MG63 (cell line): ENCODE measurements at places on chromosomes 12 and 14.

GRCh38 chr14:26088275-26088674 is 509.6 kb downstream of the NOVA1 start:
- no peak for DNase-seq

DNA sequence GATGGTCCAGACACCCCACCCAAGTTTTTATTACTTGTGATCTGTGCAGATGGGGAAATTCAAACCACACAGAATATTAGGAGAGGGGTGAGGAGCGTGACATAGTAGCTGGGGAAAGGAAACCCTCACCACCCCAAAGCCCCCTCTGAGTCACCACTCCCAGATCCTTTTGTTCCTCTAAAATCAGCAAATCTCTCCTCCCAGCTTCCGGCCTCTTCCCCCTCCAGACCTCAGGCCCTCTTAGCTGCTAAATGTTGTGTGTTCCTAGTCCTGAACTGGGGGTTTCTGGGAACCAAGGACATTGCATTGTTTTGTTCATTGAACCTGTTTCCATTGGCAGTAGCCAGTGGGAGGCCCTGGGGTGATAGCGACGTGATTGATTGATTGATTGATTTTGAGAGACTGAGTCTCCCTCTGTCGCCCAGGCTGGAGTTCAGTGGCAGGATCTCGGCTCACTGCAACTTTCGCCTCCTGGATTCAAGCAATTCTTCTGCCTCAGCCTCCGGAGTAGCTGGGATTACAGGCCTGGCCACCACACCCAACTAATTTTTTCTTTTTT is 5.9 kb upstream of the ORAI1 start:
- DNase-seq, result no peak

GRCh38 chr14:81120501-81120900 is 100.3 kb downstream of the GTF2A1 start:
- no peak for DNase-seq

DNA sequence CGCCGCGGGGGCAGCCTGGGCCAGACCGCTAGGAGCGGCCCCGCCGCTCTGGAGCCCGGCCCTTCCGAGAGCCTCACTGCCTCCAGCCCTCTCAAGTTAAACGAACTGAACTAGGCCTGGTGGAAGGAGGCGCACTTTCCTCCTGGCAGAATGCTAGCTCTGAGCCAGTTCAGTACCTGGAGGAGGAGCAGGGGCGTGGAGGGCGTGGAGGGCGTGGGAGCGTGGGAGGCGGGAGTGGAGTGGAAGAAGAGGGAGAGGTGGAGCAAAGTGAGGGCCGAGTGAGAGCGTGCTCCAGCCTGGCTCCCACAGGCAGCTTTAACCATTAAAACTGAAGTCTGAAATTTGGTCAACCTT is 5.3 kb downstream of the LTB4R start:
- no peak for DNase-seq

DNA sequence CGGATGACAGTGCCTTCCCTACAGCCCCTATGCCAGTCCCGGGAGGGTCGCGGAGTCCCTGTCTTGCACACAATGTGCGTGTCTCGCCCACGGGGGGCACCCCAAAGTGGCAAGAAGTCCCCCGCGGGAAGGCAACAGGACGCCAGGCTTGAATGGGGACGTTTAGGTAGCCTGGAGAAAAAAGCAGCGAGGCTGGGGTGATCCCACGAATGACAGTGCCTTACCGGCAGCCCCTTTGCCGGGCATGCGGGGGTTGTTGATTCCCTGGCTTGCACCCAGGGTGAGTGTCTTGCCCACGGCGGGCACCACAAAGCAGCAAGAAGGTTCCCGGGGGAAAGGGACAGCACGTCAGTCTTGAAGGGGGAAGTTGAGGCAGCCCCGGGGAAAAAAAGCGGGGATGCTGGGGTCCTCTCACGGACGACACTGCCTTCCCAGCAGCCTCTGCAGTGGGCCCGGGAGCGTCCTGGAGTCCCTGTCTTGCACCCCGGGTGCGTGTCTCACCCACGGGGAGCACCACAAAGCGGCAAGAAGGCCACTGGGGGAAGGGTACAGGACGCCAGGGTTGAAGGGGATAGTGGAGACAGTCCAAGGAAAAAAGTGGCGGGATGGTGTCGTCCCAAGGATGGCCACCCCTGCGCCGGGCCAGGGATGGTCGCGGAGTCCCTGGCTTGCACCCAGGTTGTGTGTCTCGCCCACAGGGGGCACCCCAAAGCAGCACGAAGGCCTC is 156.8 kb upstream of the ALG10B start:
- no peak for DNase-seq

- no peak for DNase-seq
Measured at GRCh38 chr14:54908190-54908589, 5.6 kb upstream of the GCH1 start.

DNA sequence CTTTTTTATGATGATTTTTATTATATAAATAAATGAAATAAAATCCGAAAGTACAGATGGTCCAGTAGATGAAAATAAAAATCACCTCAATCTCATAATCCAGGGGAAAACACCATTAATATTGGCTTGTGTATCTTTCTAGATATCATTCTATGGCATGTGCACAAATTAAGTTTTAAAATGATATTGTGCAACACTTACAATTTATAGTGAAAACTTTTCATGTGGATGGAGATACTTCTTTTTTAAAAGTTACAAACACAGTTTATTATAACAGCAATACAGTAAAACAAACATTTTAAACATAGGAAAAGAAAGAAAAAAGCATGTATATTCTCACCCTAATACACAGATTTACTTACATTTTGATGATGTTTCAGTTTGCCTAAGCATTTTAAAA is 98.9 kb upstream of the RMST start:
- DNase-seq, result no peak

DNA sequence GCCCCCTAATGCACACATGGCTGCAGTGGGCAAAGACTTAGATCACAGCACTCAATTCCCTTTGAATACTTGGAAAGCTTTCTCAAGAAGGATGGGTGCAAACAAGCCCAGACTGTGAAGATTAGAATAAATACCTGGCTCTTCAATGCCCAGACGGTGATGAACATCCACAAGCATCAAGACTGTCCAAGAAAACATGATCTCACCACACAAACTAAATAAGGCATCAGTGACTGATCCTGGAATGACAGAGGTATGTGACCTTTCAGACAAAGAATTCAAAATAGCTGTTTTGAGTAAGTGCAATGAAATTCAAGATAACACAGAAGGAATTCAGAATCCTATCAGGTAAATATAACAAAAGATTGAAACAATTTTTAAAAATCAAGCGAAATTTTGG is 43.8 kb upstream of the ZDHHC17 start:
- no peak for DNase-seq

DNA sequence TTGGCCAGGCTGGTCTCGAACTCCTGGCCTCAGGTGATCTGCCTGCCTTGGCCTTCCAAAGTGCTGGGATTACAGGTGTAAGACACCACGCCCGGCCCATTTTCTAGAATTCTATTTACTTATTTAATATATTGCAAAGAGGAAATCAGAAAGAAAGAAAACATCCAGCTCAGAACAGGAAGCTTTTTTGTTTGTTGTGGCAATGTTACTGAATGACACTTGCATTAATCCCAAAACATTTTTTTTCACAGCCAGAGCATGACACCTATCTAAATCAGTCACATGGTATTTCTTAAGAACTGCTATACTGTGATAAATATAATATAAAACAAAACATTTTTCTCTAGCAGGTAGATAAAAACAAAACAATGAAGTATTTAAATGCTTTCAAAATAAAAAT is 12.6 kb downstream of the CFL2 start:
- no peak for DNase-seq

GRCh38 chr14:104011824-104012517 is 69.6 kb upstream of the RD3L start:
- peak; percentile 24 for DNase-seq

DNA sequence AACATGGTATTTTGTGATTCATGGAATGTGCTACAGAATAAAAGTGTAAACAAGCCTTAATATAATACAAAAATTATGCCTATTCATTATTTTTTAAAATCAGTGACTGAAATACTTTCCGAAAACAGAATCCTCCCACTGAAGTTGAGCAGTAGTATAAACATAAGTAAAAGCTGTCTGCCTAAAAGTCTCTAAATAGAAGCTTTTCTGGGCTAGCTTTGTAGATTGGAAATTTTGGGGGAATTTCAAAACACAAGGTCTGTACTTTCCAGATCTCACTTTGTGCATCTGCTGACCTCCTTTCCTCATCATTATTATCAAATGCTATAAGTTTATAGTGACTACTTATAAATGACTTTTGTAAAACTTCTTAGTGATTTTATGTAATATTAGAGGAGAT is 80.4 kb upstream of the TRHDE start:
- DNase-seq, result no peak

- no peak for DNase-seq
Measured at GRCh38 chr12:56126732-56127239, 1.3 kb upstream of the ESYT1 start.

- no peak for DNase-seq
Measured at GRCh38 chr12:124013073-124013472, 40.1 kb downstream of the ZNF664 start.
